Psoas muscle (tissue), 8 donors: ENCODE measurements at places on chromosomes 1 and 21. TPM values are rescaled to one million over a fixed set of nuclear protein-coding genes. Genes with fewer than 3 reads are reported as not detected.

Gene FOXO6
- total RNA-seq: 8.6 TPM

Gene AUNIP
- total RNA-seq: 0.26 TPM

Gene B3GALT5
- total RNA-seq: 0.06 TPM

Gene HSPB7
- 2,323 TPM for total RNA-seq

Gene IFI16
- total RNA-seq: 15.6 TPM

Gene AK5
- total RNA-seq: 0.49 TPM

Gene DUSP23
- total RNA-seq: 46.5 TPM

Gene CCSAP
- total RNA-seq: 2.1 TPM

GRCh38 chr1:229636042-229636441 lies 10.0 kb downstream of the URB2 start:
- no peak overlapping the region for H3K27ac ChIP-seq
- DNase-seq: no peak
- peaks cover 19% of the 10 kb centered on the region for H3K36me3 ChIP-seq
- no peak overlapping the region for H3K4me3 ChIP-seq
- no peaks in the 10 kb centered on the region for H3K27me3 ChIP-seq
- H3K4me1 ChIP-seq: peaks cover 22% of the 10 kb centered on the region

DNA sequence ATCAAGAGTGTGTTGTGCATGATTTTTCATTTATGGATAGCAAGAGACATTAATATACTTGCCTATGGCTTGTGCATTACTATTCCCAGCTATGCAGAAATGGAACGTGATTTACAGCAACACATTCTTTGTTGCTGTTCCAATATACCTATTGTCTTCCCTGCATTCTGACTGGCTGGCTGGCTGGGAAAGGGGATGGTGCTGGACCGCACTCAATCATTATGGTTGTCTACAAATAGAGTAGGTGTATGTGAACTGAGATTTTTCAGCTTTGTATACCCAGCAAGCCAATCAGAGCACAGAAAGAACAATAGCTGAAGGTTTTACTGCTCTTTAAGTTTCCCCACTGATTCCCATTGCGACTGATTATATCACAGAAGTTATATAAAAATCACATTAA lies 167.5 kb downstream of the ATG4C start:
- H3K4me3 ChIP-seq: no peak overlapping the region
- DNase-seq: no peak
- peaks cover 2% of the 10 kb centered on the region for H3K27me3 ChIP-seq
- no peak overlapping the region for H3K27ac ChIP-seq
- H3K36me3 ChIP-seq: no peaks in the 10 kb centered on the region

GRCh38 chr21:31371715-31372470 lies 27.8 kb upstream of the TIAM1 start:
- H3K27ac ChIP-seq: no peak overlapping the region
- no peak overlapping the region for H3K4me3 ChIP-seq
- H3K4me1 ChIP-seq: no peaks in the 10 kb centered on the region
- H3K36me3 ChIP-seq: no peaks in the 10 kb centered on the region

- H3K36me3 ChIP-seq: no peaks in the 10 kb centered on the region
- no peak overlapping the region for H3K27ac ChIP-seq
- no peak overlapping the region for H3K4me3 ChIP-seq
- H3K4me1 ChIP-seq: no peaks in the 10 kb centered on the region
- H3K27me3 ChIP-seq: no peaks in the 10 kb centered on the region
- no peak for DNase-seq
Measured at GRCh38 chr1:53582211-53583020, 123.2 kb downstream of the DMRTB1 start.

DNA sequence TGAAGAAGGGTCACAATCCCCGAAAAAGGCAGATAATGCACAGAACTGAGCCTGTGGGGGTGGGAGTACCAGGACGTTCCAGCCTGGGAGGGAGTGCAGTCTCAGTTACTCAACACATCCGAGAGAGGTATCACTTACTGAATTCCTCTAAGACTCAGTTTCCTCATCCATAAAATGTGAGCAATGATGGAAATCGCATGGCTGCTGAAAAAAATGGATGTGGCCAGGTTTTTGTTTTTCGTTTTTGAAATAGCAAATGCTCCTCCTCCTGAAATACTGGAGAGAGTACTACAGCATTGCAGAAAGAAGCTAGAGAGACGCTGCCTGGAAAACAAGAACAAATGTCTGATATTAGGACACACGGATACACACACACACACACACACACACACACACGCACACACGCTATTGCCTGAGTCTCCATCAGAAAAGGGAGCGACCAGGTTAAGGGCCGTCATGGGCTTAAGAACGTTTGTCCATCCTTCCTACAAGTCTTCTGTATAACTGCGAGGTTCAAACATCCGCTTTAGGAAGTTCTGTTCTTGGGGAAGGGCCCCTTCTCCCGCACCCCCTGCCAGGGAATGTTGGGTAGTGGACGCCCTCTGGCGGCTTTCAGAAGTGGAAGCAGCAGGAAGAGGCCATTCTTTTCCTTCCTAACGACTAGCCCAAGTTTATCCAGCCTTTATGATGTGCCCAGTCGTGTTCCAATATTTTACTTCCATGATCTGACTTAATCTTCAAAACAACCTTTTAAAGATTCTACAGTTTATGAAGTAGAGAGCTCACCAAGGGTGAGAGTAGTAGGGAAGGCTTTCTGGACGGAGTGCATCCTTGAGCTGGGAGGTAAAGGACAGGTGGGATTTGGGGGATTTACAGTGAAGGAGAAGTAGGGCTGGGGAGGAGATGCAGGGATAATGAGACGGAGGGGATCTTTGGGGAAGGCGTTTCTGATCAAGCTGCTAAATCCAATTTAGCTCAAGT lies 699 bp upstream of the NES start:
- DNase-seq: peak; percentile 78
- H3K4me3 ChIP-seq: peak overlapping the region; percentile 74
- peaks cover 37% of the 10 kb centered on the region for H3K4me1 ChIP-seq

DNA sequence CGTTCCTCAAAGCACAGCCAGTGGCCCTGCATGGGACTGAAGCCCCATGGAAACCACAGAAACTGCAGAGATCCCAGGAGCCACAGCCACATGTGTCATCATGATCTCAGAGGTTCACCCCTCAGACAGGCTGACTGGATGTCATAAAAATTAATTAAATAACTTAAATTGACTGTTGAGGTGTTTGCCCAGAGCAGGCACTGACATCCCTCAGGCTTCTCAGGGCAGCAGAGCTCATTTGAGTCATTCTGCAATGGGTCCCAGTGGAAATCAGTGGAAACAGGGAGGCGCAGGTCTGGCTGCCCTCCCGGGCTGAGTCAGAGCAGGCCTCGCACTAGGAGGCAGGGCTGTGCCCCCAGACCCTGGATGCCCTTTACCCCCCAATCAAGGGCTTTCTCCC lies 135.1 kb downstream of the CDC7 start:
- no peaks in the 10 kb centered on the region for H3K36me3 ChIP-seq
- DNase-seq: no peak
- no peaks in the 10 kb centered on the region for H3K4me1 ChIP-seq
- H3K27ac ChIP-seq: no peak overlapping the region
- no peak overlapping the region for H3K4me3 ChIP-seq
- no peaks in the 10 kb centered on the region for H3K27me3 ChIP-seq

DNA sequence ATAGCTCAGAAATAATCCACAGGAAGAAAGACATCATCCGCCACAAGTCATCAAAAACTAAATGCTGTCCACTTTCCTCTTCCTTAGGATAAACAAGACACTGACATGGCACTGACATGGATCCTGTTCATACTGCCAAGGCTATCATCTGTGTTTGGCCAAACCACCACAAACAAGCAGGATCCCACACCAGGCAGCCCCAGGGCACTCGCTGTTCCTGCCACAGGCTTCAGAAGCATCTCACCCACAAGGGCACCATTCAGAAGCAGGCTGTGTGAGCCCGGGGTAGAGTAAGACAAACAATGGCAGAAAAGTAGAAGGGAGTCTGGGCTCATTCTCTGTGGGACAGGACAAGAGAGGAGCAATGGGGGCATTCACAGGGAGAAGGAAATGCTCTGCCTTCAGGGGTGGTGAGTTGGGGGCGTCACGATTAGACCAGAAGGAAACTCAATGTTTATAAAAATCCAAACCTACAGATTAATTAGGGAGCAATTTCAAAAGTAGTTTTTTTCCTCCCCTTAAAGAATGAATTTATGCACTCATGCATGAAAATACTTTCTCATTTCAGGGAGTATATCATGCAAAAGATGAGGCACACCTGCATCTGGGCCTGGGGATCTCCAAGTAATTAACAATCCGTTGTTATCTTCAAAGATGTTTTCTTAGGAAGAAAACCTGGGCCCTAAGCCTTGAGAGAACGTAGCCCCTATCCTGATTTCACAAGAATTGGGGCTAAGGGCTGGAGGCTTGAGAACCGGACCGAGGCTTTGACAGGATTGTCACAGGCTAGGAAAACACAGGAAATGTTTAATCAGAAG lies 43.3 kb upstream of the ATP1A1 start:
- no peak overlapping the region for H3K4me3 ChIP-seq
- no peaks in the 10 kb centered on the region for H3K4me1 ChIP-seq
- H3K27me3 ChIP-seq: no peaks in the 10 kb centered on the region
- no peaks in the 10 kb centered on the region for H3K36me3 ChIP-seq
- no peak for DNase-seq
- no peak overlapping the region for H3K27ac ChIP-seq

DNA sequence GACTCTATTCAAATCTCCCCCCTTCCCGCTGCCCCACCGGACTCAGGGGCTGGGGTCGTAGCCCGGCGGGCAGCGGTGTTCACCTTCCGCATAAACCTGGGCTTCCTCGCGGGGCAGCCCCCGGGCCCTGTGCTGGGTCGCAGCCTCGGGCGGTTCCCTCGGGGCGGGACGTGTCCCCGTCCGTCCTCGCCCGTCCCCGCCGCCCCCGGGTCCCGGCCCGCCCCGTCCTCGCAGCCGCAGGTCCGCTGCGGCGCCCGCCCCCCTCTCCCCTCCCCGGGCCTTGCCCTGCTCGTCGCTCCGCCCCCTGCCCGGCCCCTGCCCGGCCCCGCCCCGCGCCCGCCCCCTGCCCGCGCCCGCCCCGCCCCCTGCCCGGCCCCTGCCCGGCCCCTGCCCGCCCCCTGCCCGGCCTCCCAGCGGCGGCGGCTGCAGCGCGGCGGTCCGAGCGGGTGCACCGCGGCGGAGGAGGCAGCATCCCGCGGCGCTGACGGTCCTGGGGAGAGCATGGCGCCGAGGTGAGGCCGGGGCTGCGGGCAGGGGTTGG lies at the start of gene COL18A1:
TSS of gene COL18A1 (plus strand) at position 436 of the 541 bp plus-strand sequence. CDS start at position 502, 66 bp downstream.
- H3K27ac ChIP-seq: peak within 1 kb of the TSS; percentile 67
- no peaks in the 10 kb centered on the region for H3K36me3 ChIP-seq
- H3K27me3 ChIP-seq: peaks cover 80% of the 10 kb centered on the region
- peak within 1 kb of the TSS; percentile 67 for H3K4me3 ChIP-seq
- DNase-seq: peak; percentile 64

DNA sequence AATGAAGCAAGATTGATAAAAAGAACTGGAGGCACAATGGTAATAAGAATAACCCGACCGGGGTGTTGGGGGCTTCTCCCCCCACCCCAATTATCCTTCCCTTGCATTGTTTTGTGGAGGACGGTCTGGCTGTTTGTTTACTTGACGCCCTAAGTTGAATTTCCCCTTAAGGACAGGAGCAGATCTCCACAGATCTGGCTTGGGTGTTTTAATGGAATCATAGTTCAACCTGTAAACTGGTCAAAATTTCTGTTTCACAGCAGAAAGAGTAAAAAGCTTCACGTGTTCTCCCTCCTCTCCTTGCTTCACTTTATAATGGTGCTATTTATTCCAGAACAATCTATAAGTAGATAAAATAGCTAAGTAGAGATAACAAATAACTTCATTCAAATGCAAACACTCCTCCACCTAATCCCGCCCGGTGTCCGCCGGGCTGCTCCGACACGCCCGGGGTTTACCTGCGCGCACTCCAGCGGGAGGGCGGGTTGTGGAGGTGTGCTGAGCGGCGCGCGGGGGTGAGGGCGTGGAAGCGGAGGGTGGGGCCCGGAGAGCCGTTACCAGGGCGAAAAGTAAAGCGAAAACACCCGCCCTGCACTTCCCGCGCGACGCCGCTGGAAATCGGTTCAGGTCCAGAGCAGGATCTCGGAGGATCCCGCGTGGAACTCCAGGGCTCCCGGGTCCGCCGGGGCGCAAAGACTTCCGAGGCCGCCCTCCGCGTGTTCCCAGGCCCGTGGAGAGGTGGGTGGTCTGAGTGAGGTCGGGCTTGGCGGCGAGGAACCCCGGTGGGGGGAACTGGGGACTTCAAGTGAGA lies 2.0 kb upstream of the ATF3 start:
- H3K27me3 ChIP-seq: peaks cover 2% of the 10 kb centered on the region
- no peak overlapping the region for H3K27ac ChIP-seq
- H3K4me3 ChIP-seq: peak overlapping the region; percentile 81
- H3K36me3 ChIP-seq: no peaks in the 10 kb centered on the region
- peaks cover 24% of the 10 kb centered on the region for H3K4me1 ChIP-seq

DNA sequence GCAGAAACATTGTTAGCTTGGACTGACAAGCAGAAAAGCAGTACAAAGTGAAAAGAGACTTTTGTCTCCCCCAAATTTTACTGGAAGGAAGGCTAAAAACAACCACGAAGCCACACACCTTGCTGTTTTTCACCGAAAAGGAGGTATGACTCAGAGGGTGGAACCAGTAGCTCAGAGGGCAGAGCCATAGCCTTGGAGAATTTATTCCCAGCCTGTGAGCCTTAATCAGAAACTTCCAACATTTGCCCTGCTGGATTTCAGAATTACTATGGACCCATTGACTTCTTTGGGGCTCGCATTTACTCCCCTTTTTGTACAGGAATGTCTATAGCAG lies 32.0 kb downstream of the RPS6KC1 start:
- no peaks in the 10 kb centered on the region for H3K4me1 ChIP-seq
- H3K27me3 ChIP-seq: no peaks in the 10 kb centered on the region
- H3K36me3 ChIP-seq: peaks cover 8% of the 10 kb centered on the region
- no peak overlapping the region for H3K27ac ChIP-seq

DNA sequence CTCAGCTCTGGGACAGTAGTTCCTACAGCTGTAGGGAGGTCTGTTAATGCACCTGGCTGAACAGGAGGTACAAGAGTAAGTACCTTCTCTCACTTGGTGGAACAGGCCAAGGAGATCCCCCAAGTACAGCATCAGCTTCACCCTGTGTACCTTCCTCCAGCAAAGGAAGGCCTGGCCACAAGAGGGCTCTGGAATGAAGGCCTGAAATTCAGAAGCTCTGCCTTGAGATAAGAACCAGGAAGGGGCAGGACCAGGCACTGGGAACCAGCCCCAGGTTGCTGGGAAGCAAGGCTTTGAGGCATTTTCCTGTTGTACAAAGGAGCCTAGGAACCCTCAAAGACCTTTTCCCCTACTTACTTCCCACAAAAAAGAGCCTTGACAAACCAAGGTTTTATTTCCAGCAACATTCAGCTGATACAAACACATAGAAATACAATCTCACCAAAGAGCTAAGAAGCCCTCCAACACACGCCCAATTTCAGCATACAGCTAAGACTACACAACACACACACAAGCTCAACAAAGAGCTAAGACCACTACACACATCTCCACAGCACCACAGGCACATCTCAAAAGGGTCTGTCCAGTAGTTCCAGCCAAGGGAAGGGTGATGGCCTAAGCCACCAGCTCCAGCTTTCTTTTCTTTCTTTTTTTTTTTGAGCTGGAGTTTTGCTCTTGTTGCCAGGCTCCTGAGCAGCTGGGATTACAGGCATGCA lies 23.5 kb downstream of the F11R start:
- DNase-seq: peak; percentile 67
- H3K27ac ChIP-seq: no peak overlapping the region
- no peaks in the 10 kb centered on the region for H3K4me1 ChIP-seq
- no peaks in the 10 kb centered on the region for H3K36me3 ChIP-seq
- no peak overlapping the region for H3K4me3 ChIP-seq

- no peak for DNase-seq
- H3K4me1 ChIP-seq: peaks cover 83% of the 10 kb centered on the region
- no peaks in the 10 kb centered on the region for H3K36me3 ChIP-seq
- peak overlapping the region; percentile 99 for H3K27ac ChIP-seq
- peak overlapping the region; percentile 3 for H3K4me3 ChIP-seq
Measured at GRCh38 chr21:37372951-37373350, 6.4 kb downstream of the DYRK1A start.
